GOT3 (cell line): ENCODE measurements at places on chromosomes 5 and 9.

DNA sequence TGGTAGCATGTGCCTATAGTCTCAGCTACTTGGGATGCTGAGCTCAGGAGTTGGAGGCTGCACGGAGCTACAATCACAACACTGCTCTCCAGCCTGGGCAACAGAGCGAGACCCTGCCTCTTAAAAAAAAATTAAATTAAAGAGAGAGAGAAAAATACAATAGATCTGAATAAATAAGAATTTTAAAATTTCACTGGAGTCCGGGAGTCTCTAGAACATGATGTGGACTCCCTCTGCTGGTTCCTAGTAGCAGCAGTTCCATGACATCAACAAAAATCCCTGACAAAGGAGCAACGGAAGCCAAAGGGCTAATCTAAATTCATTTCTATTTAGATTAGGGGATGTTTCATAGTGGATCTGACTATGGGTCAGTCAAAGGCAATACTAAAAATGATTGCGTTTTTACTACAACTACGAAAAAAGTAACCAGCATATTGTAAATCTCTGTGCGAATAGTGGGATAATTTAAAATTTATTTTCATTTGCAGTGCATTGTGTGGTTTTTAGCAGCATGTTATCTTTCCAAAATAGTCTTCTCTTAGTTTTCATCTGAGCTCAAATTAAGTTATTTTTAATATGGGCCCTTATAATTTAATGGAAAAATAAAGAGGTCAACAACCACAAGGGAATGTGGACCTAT is 6.7 kb downstream of the INIP start:
- no peak for DNase-seq

GRCh38 chr5:2631758-2632157 is 119.7 kb downstream of the IRX2 start:
- no peak for DNase-seq

DNA sequence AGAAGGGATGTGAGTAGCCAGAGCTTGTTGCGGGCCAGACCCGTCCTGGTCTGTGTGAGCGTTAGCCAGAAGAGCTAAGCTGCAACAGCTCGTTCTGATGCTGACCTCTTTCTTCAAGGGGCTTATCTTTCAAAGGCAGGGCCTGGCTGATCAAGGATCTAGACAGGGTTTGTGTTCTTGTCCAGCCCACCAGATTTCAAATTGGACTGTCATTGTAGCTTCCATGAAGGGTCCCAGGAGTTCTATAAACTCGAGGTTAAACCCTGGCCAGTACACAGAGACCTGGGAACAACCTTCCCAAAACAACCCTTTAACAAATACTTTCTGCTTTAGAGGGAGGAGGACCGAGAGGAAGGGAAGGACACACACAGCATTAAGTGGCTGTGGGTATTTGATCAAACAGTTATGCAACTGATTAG is 153.0 kb upstream of the TUT7 start:
- DNase-seq = no peak

GRCh38 chr5:130642461-130642860 is 522.6 kb downstream of the HINT1 start:
- DNase-seq = no peak

DNA sequence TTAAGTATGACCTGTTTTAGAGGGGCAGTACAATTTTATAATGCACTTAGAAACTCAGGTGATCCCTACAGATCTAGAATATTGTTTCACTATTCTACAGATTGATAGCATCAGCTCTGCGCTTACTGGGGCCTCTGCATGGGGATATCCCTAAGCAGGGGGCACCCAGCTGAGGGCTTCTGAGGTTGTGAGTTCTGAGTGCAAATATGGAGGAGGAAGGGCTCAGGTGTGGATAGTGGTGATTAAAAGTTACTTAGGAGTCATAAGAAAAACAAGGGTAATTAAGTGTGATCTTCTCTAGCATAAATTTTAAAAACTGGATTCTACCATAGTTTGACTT is 274.4 kb downstream of the EFNA5 start:
- no peak for DNase-seq

DNA sequence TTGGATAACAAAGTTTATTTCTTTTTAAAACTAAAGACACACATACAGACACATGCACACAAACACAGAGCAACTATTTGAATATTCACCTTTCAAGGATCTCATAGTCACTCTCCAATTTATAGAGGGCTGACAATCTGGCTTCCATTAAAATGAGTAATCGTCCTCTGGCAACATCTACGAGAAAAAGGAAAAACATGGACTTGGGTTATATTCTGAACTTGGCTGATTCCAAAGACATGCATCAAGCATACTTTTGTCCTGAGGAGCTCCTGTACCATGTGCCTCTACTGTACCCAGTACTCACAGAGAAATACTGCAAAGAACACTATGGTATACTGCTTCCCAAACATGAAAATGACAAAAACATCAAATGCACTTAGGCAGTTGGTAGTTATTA is 15.4 kb downstream of the IARS1 start:
- no peak for DNase-seq

DNA sequence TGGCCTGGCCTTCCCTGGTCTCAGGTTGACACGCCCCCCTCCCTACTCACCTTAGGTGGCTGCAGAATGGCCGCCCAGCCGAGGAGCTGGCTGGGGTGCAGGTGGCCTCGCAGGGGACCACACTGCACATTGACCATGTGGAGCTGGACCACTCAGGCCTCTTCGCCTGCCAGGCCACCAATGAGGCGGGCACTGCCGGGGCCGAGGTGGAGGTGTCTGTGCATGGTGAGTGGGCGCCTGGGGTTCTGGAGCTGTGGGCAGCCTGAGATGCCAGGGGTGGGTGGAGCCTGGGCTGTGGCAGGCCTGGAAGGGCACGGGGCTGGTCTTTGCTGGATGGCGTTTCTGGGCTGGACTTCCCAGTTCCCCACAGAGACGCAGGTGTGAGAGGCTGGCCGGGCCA is 88.7 kb upstream of the ASS1 start:
- no peak for DNase-seq

- no peak for DNase-seq
Observed at GRCh38 chr9:127263664-127264063, 910 bp upstream of the GARNL3 start.

GRCh38 chr9:127351182-127352166 is 45.5 kb upstream of the SLC2A8 start:
- no peak for DNase-seq

- DNase-seq = no peak
Observed at GRCh38 chr9:76699971-76700370, 64.3 kb upstream of the PCA3 start.

DNA sequence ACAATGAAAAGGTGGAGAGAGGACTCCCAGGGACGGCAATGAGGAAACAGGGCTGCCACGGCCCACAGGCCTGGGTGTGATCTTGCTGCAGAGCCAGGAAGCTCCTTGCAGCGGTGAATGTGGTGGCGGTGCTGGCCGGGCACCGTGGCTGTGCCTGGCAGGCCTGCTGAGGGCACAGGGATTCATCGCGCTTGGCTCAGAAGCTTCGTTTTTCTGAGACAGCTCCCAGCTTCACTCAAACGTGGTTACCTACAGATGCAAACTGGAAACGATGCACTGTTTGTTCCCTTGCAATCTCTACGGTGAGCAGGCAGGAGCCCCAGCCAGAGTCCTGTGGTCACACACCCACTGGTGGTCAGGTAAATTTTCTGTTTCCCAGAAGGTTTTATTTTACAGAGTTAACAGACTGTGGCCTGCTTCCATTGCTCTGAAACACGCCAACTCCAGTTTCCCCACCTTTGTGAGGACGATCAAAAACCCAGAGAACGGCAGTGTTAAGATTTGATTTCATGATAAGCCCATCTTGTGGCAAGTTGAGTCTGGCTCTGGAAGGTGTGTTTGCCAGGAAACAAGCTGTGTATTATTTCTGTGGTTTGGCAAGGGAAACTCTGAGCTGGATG is 183.9 kb downstream of the AUH start:
- DNase-seq = no peak

DNA sequence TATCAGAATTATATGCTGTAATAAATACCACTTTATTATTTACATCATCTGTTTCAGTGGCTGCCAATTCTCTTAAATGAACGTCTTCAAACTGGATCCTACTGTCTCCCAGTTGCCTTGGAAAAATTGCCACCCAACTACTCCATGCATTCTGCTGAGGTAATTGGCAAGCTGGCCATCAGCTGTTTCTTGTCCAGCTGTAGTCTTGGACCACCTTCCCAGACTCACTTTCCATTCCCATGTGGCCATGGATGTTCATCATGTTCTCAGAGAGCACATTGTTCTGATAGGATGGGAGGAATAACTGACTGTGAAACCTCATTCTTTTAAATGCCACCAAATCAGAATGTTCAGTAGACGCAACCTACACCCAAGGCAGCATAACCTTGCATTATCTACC is 157.5 kb downstream of the DOCK8 start:
- no peak for DNase-seq

- DNase-seq = no peak
Observed at GRCh38 chr5:39846144-39846543, 421.4 kb upstream of the DAB2 start.

GRCh38 chr9:2489838-2490314 is 131.7 kb upstream of the VLDLR start:
- DNase-seq = no peak

DNA sequence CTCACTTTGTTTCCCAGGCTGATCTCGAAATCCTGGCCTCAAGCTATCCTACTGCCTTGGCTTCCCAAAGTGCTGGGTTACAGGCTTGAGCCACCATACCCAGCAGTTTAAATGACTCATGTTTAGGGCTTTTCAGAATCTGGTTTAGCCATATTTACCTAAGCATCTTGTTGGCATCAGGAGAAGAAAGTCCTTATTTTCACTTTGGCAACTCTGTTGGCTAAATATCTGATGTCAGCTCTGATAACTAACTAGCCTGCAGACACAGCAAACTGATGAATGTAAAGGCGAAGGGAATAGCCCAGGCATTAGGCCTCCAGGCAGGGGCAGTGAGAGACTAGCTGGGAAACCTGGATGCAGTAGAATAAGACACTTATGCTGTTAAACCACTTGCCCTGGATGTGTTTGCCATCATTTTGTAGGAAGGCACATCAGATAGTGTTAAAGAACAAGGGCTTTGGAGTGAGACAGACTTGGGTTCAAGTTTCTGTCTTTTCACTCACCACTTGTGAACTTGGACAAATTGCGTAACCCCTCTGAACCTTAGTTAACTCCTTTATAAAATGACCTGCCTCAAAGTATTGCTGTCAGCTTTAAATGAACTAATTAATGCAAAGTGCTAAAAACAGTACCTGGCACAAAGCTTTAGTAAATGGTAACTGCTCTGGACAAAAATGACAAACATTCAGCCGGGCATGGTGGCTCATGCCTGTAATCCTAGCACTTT is 34.7 kb upstream of the GARNL3 start:
- no peak for DNase-seq

GRCh38 chr9:2857564-2858198 is 13.8 kb upstream of the PUM3 start:
- DNase-seq = peak; percentile 12

GRCh38 chr5:151110122-151110681 is 29.4 kb upstream of the TNIP1 start:
- no peak for DNase-seq
